ENCODE measurements at places on chromosomes 7 and 10. TPM values are rescaled to one million over a fixed set of nuclear protein-coding genes. Genes with fewer than 3 reads are reported as not detected.

LIPJ gene
- not detected for total RNA-seq

TRPV6 gene
- total RNA-seq = not detected

DNA sequence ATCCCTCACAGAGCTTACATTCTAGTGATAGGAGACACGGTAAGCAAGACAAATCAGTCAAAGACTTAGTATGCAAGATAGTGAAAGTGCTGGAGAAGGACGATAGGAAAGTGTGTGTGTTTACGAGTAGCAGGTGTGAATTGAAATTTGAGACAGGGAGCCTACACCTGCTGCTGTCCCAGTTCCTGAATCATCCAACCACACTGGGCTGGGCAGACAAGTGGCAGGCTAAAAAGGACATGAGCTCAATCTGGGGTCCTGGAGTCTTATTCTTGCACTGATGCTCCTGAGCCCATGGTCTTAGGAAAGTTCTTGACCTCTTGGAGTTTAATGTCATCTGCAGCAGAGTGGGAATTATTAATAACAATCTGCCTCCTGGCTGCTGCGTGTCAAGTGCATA is 16.2 kb downstream of the RBP3 start:
- no peak for DNase-seq

PRR15 gene
- total RNA-seq = not detected

DNA sequence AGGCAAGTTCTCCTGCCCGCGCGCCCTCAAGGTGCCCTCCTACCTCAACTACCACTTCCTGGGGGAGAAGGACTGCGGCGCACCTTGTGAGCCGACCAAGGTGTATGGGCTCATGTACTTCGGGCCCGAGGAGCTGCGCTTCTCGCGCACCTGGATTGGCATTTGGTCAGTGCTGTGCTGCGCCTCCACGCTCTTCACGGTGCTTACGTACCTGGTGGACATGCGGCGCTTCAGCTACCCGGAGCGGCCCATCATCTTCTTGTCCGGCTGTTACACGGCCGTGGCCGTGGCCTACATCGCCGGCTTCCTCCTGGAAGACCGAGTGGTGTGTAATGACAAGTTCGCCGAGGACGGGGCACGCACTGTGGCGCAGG is 1.4 kb downstream of the FZD1 start:
- DNase-seq = peak; percentile 65

All from sigmoid colon (tissue), 7 donors.